T-cell (primary cell): ENCODE measurements at places on chromosomes 1 and 21.

- no peak for DNase-seq
These were observed 33.1 kb downstream of the MAN1C1 start for GRCh38 chr1:25649505-25650288.

GRCh38 chr1:107175102-107175909, 34.5 kb downstream of the NTNG1 start:
- no peak for DNase-seq

DNA sequence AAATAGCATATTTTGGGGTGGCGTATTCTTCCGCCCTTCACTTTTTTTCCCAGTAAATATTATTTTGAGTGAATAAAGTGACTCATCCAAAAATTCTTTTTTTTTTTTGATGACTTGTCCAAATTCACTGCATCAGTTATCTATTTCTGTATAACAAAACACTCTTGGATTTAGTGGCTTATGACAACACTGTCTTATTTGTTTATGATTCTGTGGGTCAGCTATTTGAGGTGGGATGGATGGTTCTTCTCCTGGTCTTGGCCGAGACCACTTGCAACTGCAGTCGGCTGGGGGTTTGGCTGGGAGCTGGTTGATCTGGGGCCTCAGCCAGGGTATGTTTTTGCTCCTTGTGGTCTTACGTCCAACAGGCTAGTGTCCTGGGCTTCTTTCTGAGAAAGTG, 39.9 kb upstream of the SRSF10 start:
- no peak for DNase-seq

DNA sequence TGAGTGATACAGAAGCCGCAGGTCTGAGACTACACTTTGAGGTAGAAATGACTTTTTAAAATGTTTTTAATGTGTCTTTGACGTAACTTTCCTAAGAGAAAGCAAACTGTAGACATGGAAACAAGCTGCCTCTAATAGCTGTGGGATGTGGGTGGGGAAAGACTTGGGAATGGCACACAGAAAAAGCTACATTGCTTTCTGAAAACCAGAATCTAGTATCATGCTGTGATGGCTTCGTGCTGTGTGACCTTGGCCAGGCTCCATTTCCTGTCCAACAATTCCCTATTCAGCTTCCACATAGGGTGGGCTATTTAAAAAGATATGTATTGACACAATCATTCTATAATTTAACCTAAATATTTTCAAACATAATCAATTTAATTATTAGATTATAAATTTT, 909.1 kb downstream of the NCAM2 start:
- DNase-seq, result no peak

DNA sequence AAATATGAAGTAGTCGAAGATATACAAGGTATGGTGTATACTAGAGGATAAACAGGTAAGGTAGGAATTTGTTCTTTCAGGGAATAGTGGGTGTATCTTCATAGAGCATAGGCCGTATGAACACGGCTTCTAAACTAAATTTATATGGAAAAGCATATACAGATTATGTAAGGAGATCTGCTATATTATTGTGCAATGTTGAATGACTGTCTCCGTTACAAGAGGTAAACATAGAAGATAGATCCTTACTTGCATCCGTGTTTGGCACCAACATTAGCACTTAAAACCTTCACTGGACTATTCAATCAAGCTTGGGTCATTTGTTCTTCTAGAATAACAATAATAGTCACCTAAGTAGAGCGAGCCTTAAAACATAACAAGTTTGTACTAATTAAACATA, 45.9 kb downstream of the CLEC20A start:
- DNase-seq, result no peak

DNA sequence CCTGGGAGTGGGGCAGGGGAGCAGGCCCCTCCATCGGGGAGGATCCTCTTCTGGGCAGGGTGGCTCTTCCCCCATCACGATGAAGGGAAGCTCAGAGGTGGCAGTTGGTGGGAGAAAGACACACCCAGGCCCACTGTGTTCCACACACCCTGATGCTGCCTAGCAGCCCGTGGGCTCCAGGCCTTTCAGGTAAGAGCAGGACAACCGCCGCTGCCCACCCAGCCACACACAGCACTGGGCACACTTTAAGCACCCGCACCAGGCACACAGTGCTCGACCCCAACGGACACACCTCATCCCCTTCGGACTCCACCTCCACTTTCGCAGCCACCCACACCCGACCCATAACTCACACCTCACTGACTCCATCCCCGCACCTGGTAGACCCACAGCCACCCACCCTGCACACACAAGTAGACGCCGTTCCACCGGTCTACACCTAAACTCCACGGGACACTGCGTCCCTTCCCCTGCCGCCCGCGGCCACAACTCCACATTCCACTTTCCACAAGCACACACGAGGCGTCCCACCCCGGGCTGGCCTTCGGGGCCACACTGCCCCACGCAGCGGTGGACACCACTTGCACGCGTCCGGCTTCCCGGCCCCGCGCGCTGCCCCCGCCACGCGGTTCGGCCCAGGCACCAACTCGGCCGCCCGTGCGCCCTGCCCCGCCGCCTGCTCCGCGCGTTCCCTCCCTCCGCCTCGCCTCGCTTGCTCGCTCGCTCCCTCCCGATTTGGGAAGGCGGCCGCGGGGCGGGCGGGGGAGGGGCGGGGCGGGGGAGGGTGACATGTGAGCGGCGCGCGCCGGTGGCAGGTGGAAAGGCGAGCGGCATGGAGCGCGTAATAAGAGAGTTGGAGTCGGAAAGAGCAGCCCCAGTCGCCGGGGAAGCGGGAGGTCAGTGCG, at the start of gene KCNQ4:
Gene KCNQ4, plus strand, starts transcription at position 787 of the 905 bp plus-strand sequence. CDS start 307 bp downstream, outside the sequence.
- no peak for DNase-seq

DNA sequence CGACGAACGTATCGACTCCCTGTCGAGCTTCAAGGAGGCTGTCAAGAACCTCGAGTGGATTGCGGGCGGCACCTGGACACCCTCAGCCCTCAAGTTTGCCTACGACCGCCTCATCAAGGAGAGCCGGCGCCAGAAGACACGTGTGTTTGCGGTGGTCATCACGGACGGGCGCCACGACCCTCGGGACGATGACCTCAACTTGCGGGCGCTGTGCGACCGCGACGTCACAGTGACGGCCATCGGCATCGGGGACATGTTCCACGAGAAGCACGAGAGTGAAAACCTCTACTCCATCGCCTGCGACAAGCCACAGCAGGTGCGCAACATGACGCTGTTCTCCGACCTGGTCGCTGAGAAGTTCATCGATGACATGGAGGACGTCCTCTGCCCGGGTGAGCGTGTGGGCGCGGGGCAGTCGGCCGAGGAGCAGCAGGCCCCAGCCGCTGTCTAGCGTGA, 28.0 kb downstream of the COL6A2 start:
- DNase-seq, result no peak

DNA sequence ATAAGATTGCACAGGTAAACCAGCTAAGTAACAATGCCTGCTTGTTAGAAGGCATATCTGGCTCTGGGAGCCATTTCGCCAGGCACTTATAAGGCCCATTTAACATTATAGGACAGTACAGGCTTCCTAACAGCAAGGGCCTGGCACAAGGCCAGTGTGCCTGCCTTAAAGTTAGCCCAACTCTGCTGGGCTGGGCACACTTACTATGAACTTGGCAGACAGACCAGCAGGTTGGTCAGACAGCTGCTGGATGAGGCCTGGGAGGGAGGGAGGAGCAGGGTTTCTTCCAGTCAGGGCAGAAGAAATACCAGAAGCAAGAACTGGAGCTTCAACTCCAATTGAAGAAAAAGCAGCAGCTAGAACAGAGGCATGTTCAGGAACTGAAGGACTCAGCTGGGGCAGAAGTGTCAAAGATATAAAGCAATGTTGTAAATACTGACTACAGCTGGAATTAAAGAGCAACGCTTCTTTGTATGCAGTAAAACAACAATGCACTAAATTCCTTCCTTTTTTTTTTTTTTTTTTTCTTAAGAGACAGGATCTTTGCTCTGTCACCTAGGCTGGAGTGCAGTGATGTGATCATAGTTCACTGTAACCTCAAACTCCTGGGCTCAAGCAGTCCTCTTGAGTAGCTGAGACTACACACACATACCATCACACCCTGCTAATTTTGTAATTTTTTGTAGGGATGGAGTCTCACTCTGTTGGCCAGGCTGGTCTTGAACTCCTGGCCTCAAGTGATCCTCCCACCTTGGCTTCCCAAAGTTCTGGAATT, 4.9 kb downstream of the CACHD1 start:
- DNase-seq, result no peak

DNA sequence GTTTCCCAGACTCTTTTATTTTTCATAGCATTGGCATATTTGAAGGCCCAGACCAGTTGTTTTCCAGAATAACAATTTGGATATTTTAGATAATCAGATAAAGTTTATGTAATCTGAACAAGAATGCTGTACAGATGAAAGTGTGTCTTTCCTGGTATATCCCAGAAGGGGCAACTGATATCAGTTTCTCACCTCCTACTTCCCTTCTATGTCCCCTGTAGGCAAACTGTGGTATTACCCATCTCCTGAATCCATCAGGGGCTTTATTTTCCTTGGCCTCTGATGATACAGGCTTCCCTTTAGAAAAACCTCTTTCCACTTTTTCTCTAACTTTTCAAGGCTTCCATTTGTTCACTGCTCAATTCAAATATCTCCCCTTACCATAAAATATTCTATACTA, 87.5 kb upstream of the RGS1 start:
- no peak for DNase-seq

- no peak for DNase-seq
These were observed 18.7 kb upstream of the CLDN8 start for GRCh38 chr21:30234643-30235042.

GRCh38 chr1:6961905-6962477, 176.7 kb downstream of the CAMTA1 start:
- DNase-seq, result no peak

- DNase-seq, result no peak
These were observed 43.9 kb upstream of the TSPEAR start for GRCh38 chr21:44755227-44755626.

DNA sequence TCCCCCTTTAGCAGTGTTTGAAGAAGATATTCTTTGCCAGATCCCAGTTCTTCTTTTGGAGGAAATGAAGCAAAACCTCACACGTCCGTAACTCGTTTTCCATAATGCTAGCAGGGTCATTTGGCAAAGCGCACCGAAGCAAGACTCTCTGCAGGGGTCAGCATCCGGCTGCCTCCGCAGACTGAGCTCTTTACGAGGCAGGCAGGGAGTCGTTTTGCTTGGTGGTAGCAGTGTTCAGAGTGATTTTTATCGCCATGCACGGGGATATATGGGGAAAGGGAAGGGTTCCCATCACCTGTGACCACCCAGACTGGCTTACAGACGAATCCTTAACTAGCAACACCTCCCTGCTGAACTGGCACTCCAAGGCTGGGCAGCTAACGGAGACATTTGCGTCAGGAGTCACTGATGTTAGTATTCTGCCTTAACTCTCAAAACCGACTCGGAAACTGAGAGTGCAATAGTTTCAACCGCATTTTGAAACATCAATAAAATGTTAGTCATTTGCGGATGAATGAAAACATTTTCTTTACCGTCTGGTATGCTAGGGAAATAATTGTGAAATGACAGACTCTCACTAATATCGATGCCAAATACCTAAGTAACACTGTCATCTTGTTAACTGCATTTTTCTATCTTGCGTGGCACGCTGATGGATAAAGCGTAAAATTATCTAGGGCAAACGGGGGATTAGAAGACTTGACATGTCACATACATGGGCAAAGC, 2.2 kb upstream of the NEGR1 start:
- DNase-seq, result no peak

- DNase-seq, result no peak
These were observed 389.6 kb upstream of the C1orf87 start for GRCh38 chr1:60463146-60463545.

DNA sequence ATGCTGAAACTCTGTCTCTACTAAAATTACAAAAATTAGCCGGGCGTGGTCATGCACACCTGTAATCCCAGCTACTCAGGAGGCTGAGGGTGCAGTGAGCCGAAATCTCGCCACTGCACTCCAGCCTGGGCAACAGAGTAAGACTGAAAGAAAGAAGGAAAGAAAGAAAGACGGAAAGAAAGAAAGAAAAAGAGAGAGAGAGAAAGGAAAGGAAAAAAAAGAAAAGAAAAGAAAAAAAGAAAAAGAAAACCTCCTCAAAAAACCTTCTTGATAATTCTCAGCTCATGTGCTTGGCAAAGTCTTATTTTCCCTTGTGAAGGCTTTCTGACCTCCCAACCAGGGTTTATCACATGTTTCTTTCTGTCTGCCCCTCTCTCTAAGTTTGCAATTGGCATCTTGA, 7.3 kb downstream of the NID1 start:
- no peak for DNase-seq

- no peak for DNase-seq
These were observed 108.6 kb downstream of the GDAP2 start for GRCh38 chr1:117820694-117821381.

- DNase-seq, result no peak
These were observed 416.4 kb upstream of the PROX1 start for GRCh38 chr1:213571419-213571818.

GRCh38 chr1:97352936-97353382, 567.9 kb downstream of the DPYD start:
- no peak for DNase-seq

DNA sequence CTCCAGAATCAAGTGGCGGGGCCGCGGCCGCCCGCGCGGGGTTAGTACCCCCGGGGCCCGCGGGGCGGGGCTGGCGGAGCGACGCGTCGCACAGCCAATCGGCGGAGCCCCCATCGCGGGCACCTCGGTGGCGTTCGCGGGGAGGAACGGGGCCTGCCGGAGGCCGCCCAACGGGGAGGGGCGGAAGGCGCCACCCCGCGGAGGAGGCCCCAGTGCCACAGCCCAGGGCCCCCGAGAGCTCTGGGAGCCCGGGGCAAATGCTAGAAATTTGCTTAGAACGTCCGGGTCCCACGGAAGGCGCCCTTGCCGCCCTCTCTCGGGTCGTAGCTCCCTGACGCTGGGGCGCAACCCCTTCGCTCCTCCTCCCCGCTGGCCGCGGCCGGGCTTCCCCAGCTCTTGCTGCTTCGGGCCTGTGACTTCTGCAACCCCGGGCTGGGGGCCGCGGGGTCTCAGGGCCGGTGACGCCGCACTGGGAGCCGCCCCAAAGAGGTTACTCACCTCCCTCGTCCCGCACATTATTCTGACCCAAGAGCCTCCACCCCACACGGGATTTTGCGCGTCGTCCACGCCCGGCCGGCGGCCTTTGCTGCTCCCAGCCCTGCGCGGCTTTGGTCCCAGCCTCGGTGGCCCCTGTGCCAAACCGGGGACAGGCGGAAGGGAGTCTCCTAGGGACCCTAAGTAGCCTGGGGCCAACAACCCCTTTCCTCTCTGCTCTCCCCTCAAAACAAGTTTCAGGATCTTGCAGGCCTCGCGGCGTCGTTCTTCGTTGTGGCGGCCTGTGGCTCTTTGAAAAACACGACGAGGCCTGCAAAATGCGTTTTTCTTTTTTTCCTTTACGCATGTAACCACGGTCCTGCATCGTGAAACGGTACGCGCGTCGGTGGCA, at the start of gene RUNX3:
Gene RUNX3, minus strand, starts transcription at position 17 of the 886 bp plus-strand sequence. CDS start 408 bp downstream, outside the sequence.
- peak; percentile 89 for DNase-seq

- no peak for DNase-seq
These were observed 22.2 kb upstream of the TMEM200B start for GRCh38 chr1:29145739-29146437.

GRCh38 chr1:94044290-94044790, 76.6 kb downstream of the ABCA4 start:
- DNase-seq, result no peak
